ENCODE measurements at places on chromosomes 7 and 10.

GRCh38 chr7:131383417-131384285 lies 56.0 kb downstream of the MKLN1 start:
- no peak for DNase-seq

DNA sequence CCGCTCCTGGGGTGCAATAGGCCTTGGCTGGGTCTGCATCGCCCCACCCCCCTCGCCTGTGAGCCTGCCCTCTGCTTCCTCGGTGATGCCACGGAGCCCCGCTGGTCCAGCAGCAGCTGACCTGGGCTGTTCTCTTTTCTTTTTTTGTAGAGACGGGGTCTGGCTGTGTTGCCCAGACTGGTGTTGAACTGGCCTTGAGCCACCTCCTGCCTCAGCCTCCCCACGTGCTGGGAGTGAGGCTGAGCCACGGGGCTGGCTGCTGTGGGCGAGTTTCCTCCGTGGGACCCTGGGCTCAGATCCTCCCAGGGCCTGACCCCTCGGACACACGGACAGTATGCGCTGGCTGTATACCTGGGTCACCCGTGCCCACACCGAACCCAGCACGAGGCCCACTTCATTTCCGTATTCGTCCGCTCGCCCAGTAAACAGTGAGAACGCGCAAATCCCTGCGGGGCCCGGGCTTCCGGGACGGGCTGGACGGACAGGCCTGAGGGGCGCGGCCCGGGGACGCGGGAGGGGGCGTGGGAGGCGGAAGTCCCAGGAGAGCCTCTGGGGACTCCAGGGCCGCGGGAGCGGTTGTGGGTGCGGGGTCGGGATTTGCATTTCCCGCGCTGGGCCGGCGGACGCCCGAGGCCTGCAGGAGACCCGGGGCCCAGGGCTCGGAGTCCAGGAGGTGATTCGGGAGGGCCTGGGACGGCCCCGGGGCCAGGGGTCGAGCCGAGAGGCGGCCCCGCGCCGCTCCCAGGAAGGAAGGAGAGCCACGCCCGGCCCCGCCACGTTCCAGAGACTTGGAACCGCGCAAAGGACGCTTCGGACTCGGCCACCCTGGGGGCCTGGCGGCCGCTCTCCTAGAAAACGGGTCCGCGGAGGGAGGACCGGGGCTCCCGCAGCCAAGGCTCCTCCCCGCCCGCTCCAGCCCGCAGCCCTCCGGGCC lies 57.7 kb upstream of the DNAJB6 start:
- no peak for DNase-seq

DNA sequence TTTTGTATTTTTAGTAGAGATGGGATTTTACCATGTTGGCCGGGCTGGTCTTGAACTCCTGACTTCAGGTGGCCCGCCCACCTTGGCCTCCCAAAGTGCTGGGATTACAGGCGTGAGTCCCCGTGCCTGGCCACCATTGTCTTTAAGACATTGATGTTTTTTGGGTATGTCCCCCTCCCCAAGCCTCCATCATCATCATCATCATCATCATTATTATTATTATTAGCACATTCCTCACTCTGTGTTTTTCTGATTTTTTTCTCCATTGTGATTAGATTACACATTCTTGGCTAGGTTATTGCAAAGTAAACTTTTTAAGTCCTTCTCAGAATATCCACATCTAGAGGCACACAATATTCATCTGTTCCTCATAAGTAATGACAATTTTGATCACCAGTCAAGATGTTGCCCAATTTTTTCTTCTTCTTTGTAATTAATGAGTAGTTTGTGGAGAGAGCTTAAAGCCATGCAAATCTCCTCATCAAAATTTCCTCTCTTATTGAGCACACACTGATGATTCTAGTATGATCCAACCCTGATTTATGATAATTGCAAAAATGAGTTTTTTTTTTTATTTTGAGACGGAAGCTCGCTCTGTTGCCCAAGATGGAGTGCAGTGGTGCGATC lies 47.5 kb downstream of the EPC1 start:
- no peak for DNase-seq

DNA sequence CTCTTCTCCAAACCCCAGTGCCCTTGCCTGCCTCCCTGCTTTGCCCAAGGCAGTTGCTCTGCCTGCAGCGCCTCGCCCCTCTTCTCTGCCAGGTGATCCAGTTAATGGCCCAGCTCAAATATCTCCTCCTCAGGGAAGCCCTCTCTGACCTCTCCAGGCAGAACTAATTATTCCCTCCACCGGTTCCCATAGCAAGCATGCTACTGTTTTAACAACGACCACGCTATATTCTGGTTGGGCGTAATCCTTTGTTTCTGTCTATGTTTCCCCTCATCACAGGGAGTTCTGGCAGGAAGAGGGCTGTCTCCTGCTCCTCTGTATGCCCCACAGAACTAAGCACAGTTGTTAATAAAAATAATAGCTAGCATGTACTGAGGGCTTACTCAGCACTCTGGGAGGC lies 36.8 kb upstream of the R3HCC1L start:
- no peak for DNase-seq

GRCh38 chr10:28523725-28524252 lies 9.1 kb upstream of the WAC start:
- DNase-seq = no peak

GRCh38 chr10:89147256-89147655 lies 59.9 kb downstream of the CH25H start:
- no peak for DNase-seq

DNA sequence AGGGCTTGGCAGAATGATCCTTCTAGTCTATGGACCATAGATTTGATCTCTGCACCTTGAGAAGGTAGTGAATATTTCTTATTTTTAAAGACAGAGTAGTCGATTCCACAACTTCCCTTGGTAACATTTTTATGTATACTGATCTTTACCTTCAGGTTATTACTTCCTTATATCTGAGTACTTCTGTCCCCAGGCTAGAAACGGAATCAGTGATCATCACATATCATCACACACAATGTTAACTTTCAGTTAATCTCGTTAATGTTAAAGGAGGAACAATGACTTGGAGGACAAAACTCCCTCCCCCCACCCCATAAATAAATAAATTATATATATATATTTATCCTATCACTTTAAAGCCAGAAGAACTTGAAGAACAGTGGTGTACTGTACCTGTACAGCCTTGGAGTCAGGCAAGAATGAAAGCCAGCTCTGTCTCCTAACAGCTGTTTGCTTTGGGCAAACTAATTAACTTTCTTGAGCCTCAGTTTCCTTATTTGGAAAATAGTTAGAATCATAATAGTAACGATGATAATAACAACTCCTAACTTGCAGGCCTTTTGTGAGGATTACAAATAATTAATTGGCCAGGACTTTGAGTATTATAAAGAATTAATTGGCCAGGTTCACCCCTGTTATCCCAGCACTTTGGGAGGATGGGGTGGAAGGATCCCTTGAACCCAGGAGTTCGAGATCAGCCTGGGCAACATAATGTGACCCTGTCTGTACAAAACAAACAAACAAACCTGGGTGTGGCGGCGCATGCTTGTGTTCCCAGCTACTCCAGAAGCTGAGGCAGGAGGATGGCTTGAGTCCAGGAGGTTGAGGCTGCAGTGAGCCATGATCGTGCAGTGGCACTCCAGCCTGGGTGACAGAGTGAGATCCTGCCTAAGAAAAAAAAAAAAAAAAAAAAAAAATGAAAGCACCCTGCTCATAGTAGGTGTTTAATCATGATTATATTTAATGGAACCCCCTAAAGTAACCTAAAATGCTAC lies 63.5 kb downstream of the SAMD9 start:
- DNase-seq = no peak

GRCh38 chr7:138138244-138138643 lies 62.0 kb downstream of the AKR1D1 start:
- DNase-seq = no peak

GRCh38 chr10:118031351-118032075 lies 15.2 kb downstream of the RAB11FIP2 start:
- no peak for DNase-seq

GRCh38 chr7:68840991-68841390 lies 757.3 kb upstream of the AUTS2 start:
- no peak for DNase-seq

DNA sequence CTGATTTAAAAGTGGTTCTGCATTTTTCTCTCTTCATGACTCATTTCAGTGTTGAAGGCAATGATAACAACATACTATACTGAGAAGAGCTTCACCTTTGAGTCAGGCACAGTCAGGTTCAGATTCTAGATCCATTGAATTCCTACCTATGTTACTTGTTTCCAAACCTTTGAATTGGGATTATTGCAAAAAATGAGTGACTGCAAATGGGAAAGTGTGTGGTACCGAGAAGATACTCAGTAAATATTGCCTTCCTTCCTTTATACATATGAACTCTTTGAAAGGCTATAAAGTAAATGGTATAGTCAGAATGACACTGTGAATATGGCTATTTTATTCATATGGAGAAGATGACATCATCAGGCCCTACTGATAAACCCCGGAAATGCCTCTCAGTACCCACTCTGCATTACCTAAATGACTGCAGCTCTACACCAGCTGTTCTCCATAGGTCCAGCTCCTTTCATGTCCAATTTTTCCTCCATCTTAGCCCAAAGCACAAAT lies 66.7 kb upstream of the FGL2 start:
- no peak for DNase-seq

DNA sequence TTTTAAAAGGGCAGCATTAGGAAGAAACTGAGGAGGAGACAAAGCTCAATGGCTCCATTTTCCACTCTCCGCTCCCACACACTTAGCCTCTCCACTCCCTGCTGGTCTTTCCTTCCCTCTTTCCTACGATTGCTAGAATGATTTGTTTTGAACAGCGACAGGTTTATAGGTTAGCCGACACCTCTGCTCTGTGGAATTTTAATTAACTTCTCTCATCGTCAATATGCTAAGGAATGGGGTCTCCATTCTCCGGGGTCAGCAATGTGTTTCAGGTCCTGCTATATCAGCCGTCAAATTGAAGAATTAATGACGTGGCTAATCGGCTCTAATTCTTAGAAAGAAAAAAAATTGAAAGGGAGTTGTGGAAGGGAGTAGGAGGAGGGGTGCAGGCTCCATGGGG lies 28.9 kb downstream of the FBXW4 start:
- no peak for DNase-seq

DNA sequence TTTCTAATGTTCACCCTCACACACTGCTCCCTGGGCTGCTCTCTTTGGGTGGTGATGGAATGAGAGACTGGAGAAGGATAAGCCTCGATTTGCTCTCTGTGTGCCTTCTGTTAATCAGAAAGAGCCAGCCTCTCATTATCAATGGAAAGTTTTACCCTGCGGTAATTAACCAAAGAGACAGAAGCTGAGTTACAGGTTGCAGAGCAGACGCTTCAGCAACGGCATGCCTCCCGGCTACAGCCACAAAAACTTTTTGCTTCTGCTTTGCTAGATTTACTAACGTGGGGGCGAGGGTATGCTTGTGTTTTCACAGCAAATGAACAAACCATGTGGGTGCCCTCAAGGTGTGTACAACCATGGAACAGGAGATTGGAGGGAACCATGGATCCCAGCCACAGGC lies 18.0 kb downstream of the GIMAP4 start:
- DNase-seq = no peak

DNA sequence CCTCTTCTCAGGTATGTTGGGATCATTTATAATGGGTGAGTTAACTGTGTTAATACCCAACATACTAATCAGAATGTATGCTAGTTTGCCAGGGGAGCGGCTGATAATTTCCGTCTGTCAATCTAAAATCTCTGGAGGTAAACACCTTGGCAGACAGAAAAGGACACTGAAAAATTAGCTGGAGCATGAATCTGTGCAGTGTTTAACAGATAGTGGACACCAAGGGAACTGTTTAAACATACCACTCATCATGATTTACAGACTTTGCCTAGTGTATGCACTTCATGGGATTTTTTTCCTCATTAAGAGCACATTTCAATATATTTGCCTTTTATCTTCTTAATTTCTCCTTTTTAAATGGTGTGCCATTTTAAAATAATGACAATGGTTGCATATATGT lies 68.2 kb downstream of the SLC13A1 start:
- DNase-seq = no peak

DNA sequence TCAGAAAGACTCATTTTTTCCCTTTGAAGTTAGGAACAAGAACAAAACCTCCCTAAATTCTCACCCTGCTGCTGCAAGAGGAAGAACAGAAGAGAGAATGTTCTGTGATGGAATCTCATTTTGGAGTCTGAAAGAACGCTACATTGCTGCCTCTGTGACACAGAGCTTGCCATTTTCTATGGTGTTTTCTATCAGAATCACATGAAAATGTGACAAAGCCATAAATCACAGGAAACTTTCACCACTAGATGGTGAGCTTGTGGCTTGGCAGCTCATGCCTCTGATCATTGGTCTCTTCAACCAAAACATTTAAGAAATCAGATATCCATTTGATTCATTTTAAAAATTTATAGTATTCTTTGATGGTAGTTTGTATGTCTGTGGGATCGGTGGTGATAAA lies 82.9 kb downstream of the CADPS2 start:
- no peak for DNase-seq
